ENCODE measurements at places on chromosomes 7 and 10.

DNA sequence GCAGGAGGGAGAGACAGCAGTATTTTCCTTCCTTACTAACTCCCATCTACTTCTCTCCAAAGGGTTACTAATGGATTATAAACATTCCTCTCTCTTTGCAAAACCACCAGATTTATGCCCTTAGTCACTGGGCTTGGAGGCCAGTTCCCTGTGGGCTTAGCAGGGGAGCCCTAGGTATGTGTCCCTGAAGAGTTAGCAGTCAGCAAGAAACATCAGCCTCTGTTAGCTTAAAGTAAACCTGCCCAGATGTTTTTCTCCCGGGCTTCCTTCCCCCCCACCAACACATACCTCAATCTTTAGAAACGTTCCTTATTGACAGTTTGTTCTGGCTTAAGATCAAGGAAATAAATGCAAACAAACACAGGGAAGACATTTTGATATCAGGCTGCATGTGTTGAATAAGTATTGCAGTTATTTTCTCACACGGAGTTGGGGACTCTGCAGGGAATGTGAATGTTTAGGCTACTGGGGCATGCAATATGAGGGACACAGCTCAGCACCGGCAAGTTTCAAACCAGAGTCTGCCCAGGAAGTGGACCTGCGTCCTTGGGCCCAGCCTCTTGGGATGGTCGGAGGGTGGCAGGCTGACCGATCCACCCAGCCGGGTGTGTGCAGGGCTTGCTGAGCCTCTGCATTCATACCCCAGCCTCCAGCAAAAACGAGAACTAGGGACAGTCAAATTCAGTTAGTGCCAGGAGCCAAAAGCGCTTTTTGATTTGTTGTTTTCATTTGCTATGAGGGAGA lies 252.0 kb upstream of the GRB10 start:
- peak overlapping the region; percentile 61 for H3K27ac ChIP-seq
- no peak for ATAC-seq
- H3K27me3 ChIP-seq: no peaks in the 10 kb centered on the region
- H3K36me3 ChIP-seq: no peaks in the 10 kb centered on the region
- no peak overlapping the region for H3K4me3 ChIP-seq
- H3K4me1 ChIP-seq: peaks cover 19% of the 10 kb centered on the region

GRCh38 chr10:51544933-51545332 lies 154.5 kb downstream of the CSTF2T start:
- H3K27ac ChIP-seq: no peak overlapping the region
- H3K4me3 ChIP-seq: no peak overlapping the region

DNA sequence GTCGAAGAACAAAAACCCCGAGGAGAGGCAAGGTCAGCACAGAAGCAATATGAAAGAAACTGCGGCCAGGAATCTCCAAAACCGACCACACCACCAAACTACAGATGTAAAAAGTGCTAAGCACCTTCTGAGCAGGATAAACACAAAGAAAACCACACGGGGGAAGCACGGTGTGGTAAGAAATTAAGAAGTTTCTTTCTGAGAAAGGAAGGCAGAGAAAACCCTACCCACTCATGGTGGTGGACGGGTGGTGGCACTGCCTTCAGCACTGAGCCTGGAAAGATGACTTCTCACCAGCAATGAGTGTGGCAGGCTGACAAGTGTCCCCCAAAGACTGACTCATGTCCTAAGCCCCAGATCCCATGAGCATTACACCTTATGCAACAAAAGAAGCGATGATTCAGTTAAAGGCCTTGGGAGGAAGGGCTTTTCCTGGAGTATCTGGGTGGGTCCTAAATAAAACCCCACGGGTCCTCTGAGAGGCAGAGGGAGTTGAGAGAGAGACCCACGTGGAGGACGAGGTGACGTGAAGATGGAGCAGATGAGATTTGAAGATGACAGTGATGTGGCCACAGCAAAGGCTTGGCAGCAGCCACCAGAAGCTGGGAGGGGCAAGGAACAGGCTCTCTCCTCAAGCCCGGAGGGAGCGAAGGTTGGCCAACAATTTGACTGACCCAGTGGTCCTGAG lies 124.9 kb downstream of the DLG5 start:
- no peak for ATAC-seq
- no peaks in the 10 kb centered on the region for H3K27me3 ChIP-seq
- H3K36me3 ChIP-seq: peaks cover 100% of the 10 kb centered on the region
- no peaks in the 10 kb centered on the region for H3K4me1 ChIP-seq
- H3K4me3 ChIP-seq: no peak overlapping the region
- H3K27ac ChIP-seq: no peak overlapping the region

GRCh38 chr7:12091231-12091630 lies 119.9 kb upstream of the TMEM106B start:
- H3K36me3 ChIP-seq: no peaks in the 10 kb centered on the region
- no peak overlapping the region for H3K27ac ChIP-seq
- no peak for ATAC-seq
- no peaks in the 10 kb centered on the region for H3K27me3 ChIP-seq

- H3K27ac ChIP-seq: no peak overlapping the region
- no peak for ATAC-seq
- H3K4me1 ChIP-seq: no peaks in the 10 kb centered on the region
- H3K36me3 ChIP-seq: no peaks in the 10 kb centered on the region
Measured at GRCh38 chr7:34758111-34758601, 100.1 kb downstream of the NPSR1 start.

DNA sequence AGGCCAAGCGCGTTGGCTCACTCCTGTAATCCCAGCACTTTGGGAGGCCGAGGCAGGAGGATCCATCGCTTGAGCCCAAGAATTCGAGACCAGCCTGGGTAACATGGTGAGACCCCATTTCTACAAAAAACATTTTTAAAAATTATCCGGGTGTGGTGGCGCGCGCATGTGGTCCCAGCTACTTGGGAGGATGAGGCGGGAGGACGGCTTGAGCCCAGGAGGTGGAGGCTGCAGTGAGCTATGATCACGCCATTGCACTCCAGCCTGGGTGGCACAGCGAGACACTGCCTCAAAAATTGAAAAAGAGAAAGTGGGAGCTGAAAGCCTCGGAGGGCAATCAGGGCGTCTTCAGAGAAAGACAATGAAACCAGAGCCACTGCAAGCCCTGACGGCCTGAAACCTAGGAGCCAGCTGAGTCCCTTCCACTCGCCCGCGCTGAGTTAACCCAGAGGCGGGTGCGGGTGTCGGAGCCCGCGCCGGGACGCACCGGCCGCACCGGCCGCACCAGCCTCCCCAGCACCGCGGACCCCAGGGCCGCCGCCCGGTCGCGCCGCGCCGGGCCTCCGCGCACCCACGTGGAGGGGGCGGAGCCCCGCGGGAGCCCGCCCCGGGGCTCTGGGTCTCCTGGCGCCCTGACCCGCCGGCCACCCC lies 22.4 kb downstream of the ZFAND2A start:
- H3K4me1 ChIP-seq: peaks cover 20% of the 10 kb centered on the region
